ENCODE measurements at places on chromosomes 3 and 15. TPM values are rescaled to one million over a fixed set of nuclear protein-coding genes. Genes with fewer than 3 reads are reported as not detected.

DNA sequence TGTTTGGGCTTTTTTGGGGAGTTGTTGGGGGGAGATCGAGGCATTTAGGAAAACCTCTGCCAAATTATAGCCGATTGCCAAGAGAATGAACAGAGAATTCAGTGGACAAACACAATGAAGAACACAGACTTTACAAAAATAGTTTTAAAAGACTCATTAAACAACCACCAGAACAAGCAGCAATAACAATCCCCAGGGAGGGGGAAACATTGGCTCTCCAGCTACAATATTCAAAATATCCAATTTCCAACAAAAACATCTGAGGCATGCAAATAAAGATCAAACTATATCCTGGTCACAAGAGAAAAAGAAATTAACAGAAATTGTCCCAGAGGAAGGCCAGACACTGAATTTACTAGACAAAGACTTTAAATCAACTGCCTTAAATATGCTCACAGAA, 24.5 kb upstream of the ANKRD28 start:
- DNase-seq, result no peak
- H3K4me1 ChIP-seq, result peaks cover 3% of the 10 kb centered on the region
- H3K27ac ChIP-seq, result no peak overlapping the region
- no peaks in the 10 kb centered on the region for H3K27me3 ChIP-seq
- H3K4me3 ChIP-seq, result no peak overlapping the region
- no peaks in the 10 kb centered on the region for H3K36me3 ChIP-seq

Gene PRSS50
- total RNA-seq, result 0.25 TPM

Gene BUB1B
- total RNA-seq, result 31.1 TPM

Gene C2CD4B
- total RNA-seq, result 1.8 TPM

- H3K27me3 ChIP-seq, result no peaks in the 10 kb centered on the region
- H3K4me1 ChIP-seq, result no peaks in the 10 kb centered on the region
- no peak for DNase-seq
- H3K36me3 ChIP-seq, result no peaks in the 10 kb centered on the region
- H3K4me3 ChIP-seq, result no peak overlapping the region
Measured at GRCh38 chr15:91559066-91559465, 294.4 kb upstream of the SLCO3A1 start.

Gene USP8
- total RNA-seq, result 32.5 TPM

GRCh38 chr3:172577987-172578570, 54.8 kb upstream of the TNFSF10 start:
- no peak for DNase-seq
- peak overlapping the region; percentile 37 for H3K27ac ChIP-seq
- H3K27me3 ChIP-seq, result no peaks in the 10 kb centered on the region
- no peak overlapping the region for H3K4me3 ChIP-seq
- H3K4me1 ChIP-seq, result peaks cover 12% of the 10 kb centered on the region

- no peak overlapping the region for H3K27ac ChIP-seq
- H3K4me3 ChIP-seq, result no peak overlapping the region
- H3K27me3 ChIP-seq, result no peaks in the 10 kb centered on the region
- no peak for DNase-seq
- no peaks in the 10 kb centered on the region for H3K4me1 ChIP-seq
- H3K36me3 ChIP-seq, result no peaks in the 10 kb centered on the region
Measured at GRCh38 chr3:134013280-134013679, 16.4 kb downstream of the SLCO2A1 start.

Gene SNX22
- total RNA-seq, result 37.4 TPM

Data from liver (tissue), 10 donors.